Cerebellar nuclear complex (tissue), 1 donor: ENCODE measurements at places on chromosomes 12 and 14.

GRCh38 chr12:112907415-112908157 is 824 bp downstream of the OAS1 start:
- DNase-seq: no peak

GRCh38 chr12:110269622-110270124 is 11.4 kb upstream of the ATP2A2 start:
- DNase-seq: no peak

- DNase-seq: no peak
These were observed 59.8 kb downstream of the SUDS3 start for GRCh38 chr12:118436002-118436730.

- peak; percentile 28 for DNase-seq
These were observed 3.5 kb upstream of the TSPAN9 start for GRCh38 chr12:3073438-3074250.
